ENCODE measurements at places on chromosomes 6 and 20.
A peak's percentile ranks its signal among the peaks of the same experiment; 100 is the strongest.

DNA sequence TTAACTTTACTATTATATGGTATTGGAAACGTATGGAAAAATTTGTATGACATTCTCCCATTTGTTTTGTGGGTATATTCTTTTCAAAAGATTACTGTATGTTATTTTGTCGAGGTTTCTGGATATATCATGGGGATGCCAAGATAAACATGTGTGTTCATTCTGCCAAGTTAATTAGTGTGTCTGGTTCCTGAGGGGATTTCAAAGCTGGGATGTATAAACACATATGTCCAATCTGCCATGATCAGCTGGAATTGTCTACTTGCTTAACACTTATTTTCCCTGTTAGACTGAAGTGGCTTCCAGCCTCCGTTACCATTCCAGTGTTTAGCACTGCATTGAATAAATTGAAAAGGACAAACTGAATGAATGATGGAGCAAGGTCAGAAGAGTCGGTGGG, 86.2 kb downstream of the DNAH8 start:
- DNase-seq = no peak

DNA sequence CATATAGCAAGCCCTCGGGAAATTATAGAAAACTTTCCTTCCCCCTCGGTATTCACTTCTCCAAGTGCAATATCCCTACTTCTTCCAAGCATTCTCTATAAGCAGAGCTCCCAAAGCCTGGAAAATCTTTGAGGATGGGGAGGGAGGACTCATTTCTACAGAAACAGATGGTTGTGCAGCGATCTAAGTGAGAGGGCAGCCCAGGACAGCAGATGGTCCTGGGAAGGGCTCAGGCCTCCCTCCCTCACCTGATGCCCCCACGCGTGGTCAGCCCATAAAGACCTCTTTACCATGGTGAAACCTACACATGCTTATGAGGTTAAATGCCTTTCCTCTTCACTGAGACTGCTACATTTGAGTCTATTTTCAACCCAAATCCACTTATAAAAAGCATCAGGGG, 319.6 kb upstream of the QKI start:
- no peak for DNase-seq

DNA sequence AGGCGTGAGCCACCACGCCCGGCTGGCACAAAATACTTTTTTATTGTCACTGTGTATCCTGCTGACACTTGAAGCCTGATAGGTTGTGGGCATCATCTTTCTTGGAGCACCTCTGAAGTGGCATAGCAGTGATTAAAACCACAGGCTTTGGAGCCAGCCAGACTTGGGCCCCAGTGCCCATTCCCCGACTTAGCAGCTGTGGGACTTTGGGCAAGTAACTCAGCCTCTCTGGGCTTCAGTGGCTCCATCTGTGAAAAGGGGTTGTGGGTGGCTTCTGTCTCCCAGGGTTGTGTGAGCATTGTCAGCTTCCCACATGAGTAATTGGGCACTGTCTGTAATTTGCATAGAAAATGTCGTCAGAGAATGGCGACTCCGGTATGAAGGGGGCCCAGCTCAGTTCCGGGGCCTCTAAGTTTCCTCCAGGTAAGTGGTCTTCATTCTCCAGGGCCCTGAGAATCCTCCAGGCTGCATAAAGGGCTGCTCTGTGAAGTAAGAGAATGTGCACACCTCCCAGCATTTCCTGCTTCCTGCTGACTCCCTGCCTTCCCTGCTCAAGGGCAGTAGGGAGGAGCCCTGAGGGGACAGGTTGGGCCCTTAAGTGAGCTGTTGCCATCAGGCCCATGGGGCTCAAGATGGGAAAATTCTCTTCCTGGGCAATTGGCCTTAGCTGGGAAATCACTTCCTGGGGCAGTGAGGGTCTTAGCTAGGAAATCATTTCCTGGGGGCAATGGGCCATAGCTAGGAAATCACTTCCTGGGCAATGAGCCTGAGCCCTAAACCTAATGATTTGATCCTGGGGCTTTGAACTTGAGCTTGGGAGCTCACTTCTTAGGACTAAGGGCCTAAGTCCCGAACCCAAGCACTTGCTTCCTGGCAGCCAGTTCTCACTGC, 27.2 kb downstream of the ARHGAP40 start:
- no peak for DNase-seq

DNA sequence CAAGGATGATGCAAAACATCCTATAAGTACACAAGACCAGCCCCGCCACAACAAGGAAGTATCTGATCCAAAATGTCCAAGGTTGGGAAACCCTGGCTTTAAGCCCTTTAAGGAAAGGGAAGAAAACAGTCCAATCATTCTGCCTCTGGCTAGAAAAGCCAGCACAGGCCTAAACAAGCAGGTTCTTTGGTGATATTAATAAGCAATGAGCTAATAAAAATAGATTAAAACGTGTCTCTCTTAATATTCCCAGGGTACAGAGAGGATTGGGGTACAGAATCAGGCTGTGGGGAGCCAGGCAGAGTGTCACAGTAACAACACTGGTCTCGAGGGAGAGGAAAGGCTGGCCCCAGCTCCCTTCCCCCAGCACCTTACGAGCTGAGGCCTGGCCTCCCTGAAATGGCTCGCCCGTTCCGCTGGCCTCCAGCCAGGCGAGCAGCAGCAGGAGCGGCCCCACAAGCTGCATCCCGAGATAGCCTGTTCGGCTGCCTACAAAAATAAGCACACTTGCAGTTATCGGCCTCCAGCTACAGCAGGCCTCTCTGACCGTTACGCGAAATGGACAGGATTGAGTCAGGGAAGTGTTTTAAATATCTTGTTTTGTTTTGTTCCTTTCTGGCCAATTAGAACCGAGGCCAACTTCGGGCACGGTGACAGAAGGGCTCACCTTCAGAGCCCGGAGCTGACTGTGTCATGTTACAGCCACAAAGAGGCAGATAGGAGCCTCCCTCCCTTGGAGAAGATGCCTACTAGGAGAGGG, 4.0 kb upstream of the ZMYND8 start:
- DNase-seq = no peak

GRCh38 chr20:63118303-63119120, 97.4 kb downstream of the YTHDF1 start:
- DNase-seq = no peak

DNA sequence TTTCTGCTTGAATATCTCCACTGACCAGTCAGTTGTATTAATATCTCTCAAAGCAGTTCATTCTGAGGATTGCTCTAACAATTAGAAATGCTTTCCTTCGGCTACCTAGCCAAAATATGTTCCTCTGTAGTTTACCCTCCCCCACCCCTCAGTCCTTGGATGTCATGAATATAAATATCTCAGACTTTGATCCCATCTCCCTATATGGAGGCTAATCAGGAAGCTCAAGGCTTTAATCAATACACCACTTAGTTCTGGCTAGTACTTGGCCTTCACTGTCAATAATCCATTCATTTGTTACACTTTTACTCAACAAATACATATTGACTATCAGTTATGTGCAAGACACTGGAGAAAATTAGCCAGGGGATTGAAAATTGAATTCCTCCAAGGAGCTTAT, 60.1 kb downstream of the CLIC5 start:
- no peak for DNase-seq

- DNase-seq = peak; percentile 48
Observed at GRCh38 chr6:25556516-25556915, 95.5 kb upstream of the SCGN start.

GRCh38 chr6:113488812-113489685, 368.1 kb upstream of the MARCKS start:
- DNase-seq = no peak

- no peak for DNase-seq
Observed at GRCh38 chr6:11174242-11174611, 58.2 kb downstream of the NEDD9 start.

GRCh38 chr6:155197932-155198331, 65.9 kb upstream of the CLDN20 start:
- DNase-seq = no peak

GRCh38 chr6:15247500-15248450, 1.9 kb downstream of the JARID2 start:
- DNase-seq = no peak
